ENCODE measurements at places on chromosomes 16 and 17.

DNA sequence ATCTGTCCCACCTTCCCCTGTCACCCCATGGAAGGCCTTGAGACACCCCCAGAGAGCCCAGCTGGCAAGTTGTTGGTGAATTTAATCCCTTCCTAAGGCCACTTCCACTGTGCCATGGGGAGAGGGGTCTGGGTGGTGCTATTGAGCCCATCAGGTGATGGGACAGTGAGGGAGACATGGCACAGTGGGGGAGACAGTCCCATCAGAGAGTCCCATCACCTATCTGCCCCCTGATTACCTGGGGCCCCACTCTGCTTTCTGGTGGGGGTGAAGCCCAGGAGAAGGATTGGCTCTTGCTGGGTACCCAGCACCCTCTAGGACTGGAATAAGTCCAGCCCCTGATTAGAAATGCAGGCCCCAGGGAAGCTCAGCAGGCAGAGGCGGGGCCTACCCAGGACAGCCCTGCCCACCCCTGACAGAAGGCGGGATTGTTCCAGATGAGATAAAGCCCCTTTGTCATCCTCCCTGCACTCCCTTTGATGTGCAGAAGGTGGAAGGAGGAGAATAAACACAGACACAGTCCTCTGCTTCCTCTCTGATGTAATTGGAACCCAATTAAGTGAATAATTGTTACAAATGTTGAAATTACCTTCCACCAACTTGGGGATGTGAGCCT, 18.9 kb downstream of the TMEM132E start:
- no peak for DNase-seq

- DNase-seq, result peak; percentile 57
Observed at GRCh38 chr16:85563515-85564276, 49.4 kb upstream of the GSE1 start.

DNA sequence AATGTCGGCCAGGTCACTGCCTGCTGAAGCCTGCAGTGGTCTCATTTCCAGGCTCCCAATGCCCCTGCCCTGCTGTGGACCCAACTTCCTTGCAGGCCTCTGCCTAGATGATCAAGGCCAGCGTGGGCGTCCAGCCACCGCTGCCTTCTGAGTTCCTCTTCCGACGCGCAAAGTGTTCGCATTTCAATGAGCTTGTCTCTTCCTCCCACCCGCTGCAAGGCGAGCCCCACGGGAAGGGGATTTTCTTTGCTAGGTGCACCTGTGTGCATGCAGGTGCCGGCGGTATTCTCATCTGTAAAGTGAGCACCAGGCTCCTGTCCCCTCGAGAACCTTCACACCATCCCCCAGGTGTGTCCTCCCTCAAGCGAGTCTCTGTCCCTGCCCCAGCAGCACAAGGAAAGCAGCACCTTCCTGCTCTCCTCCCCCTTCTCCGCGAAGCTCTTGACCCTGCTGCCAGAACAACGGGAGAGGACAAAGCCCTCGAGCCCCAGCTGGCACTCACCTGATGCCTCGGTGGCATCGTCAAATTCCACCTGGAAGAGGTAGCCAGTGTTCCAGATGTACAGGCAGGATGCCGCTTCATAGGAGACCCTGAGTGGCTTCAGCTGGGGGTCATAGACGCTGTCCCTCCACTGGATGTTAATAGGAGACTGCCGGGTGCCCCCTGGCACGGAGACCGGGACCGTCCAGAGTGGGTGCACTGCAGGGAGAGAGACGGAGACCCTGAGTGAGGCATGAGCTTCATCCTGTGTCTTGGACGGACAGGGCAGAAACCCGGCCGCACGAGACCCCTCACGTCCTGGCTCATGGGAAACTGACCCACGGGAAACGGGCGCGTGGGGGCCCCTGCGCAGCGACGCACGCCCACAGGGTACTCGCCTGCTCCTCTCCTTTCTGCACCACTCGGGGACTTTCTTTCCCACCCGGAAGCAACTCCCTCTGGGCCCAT, 9.8 kb downstream of the CA5A start:
- DNase-seq, result no peak

DNA sequence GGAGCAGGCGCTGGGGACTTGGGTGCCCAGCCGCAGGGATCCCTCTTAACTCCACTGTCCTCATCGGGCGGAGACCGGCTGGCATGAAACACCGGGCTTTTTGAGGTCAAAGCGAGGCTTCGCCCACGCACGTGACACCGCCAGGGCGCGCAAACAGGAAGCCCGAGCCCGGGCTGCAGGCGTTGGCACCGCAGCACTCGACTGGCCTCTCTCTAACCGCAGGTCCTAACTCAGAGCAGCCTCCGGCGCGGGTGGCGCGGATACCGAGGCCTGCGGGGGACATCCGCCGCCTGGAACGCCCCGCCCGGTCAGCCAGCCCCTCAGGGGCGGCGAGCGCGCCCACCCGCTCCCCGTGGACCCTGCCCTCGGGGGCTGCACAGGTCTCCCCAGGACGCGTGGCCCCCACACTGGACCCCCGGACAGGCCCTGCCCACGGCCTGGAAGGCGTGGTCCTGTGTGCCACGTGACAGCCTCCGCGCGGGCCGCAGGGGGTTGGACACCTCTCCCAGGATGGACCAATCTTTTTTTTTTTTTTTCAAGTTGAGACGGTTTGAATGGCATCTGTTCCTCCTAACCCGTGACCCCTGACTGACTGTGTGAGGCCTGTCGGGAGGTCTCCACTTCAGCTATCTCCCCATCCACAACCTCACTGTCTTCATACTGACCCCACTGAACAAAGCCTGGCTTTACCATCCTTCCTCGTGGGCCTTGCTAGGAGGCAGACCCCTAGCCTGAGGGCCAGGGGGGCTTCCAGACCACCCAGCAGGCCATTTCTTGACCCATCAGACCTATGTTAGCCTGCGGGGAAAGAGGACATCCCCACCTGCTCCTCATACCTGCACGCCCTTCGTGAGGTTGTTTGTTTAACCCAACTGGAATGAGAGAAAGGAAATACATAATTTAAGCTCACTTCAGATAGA, 8.4 kb upstream of the SLC47A2 start:
- no peak for DNase-seq

All from hepatocyte (in vitro differentiated cells).